ENCODE measurements at places on chromosomes 11 and 22.

DNA sequence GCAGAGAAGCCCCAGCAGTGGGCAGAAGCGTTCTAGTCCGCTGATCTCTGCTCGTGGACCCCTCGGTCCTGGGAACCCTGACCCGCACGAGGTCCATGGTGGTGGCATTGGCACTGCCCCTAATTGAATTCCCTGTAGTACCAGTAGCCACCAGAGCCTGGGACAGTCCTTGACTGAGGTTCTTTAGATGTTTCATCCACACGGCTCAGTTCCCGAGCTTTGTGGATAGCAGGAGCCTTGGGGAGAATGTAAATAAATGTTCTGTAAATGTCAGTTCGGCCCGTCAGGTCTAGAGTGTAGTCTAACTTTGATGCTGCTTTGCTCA lies 39.4 kb upstream of the SEPTIN5 start:
- no peak for DNase-seq

GRCh38 chr11:111021131-111021530 lies 224.4 kb upstream of the POU2AF2 start:
- no peak for DNase-seq

GRCh38 chr11:134781380-134781866 lies 369.4 kb upstream of the B3GAT1 start:
- DNase-seq = no peak

DNA sequence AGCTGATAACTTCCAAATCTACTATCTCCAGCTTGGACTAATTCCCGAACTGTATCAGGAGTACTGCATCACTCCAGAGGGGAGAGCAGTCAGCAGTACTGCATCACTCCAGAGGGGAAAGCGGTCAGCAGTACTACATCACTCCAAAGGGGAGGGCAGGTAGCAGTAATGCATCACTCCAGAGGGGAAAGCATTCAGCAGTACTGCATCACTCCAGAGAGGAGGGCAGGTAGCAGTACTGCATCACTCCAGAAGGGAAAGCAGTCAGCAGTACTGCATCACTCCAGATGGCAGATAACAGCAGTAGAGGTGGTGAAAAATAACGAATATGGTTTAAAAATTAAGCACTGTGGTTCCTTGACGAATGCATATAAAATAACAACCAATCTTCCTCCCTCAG lies 8.4 kb downstream of the CWC15 start:
- DNase-seq = no peak

- no peak for DNase-seq
Measured at GRCh38 chr11:64499261-64500004, 91.6 kb upstream of the SLC22A12 start.

DNA sequence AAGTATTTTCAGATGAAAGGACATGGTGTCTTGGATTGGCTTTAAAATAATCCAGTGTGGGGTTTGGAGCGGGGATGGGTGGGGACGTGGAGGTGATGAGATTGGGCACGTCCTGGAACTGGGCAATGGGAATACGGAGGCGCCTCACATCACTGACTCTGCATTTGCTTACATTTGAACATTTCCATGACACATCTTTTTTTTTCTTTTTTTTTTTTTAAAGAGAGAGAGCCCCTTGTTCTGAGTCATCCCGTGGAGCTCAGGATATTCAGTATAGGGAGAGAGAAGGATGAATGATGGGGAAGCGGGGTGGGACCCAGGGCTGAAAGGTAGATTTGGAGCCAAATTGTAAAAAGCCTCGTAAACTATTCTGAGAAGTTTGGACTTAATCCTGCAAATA lies 142.7 kb downstream of the FBXO7 start:
- no peak for DNase-seq

DNA sequence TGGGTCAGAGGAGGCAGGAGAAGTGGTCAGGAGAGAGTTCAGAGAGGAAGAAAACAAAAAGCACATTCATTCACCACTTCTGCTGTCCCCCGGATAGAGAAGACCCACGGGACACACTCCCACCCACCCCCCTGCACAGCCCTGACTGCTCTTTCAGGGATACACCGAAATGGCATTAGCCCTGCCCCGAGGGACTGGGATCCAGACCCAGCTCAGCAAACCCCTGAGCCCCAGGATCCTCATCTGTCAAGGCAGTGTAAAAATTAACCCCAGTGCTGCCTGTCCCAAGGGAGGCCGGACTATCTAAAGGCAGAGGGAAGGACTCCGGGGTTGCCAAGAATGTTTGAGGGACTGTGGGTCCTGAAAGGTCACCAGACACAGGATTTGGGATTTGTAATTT lies 31.2 kb downstream of the TPBGL start:
- DNase-seq = no peak

Data from GOT3 (cell line).